ENCODE measurements at places on chromosomes 12 and 14.
A peak's percentile ranks its signal among the peaks of the same experiment; 100 is the strongest.

DNA sequence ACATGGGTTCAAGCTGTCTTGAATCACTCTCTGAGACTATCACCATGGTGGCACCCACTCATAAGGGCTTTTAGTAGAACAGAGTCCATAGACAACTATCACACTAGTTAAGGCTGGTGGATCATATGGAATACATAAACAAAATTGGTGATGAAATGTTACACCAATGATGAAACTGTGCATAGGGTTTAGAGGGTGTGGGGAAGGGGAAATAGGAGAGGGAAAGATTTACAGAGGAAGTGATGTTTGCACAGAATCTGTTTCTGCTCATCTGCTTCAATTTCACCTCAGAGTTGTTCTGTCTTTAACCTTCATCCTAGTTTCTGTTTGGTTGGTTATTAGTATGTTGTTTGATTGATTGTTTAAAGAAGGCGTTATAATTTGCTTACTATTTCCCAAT is 2.4 kb upstream of the RXYLT1 start:
- no peak for DNase-seq

DNA sequence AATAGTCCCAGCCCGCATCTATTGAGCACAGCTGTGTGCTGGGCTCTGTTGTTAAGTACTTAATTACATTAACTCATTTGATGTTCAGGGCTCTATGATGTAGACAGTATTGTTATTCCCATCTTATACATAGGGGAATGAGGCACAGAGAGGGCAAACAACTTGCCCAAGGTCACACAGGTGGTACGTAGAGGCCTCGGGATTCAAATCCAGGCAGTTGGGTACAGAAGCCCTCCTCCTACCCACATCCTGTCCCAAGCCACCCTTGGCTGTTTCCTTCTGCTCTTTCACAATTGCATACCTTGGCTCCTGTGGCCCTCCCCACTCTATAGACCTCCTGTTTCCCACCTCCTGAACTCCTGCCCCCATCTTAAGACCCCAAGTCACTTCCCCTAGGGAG is 10.0 kb upstream of the GPR68 start:
- no peak for DNase-seq

DNA sequence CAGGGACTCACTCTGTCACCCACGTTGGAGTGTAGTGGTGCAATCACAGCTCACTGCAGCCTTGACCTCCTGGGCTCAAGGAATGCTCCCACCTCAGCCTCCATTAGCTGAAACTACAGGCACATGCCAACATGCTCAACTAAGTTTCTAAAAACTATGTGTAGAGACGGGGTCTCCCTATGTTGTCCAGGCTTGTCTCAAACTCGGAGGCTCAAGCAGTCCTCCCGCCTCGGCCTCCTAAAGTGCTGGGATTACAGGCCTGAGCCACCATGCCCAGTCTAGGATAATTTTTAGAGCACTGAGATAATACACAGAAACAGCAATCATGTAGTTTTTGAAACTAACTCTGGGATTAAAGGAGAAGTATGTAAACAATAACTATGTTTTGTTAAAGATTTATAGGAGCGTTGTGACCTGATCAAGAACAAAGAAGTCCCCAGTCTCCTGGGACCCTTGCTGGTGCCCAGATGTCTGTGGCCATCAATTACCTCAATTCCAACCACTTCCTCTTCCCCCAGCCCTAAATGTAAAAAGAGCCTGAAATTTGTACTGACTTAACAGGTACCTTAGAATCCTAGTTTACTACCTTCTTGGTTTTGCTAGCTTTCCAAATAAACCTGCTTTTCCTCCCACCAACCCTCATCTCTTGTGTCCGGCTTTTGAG is 28.9 kb upstream of the EGLN3 start:
- no peak for DNase-seq

- peak; percentile 54 for DNase-seq
Measured at GRCh38 chr14:104545942-104546501, 33.5 kb upstream of the C14orf180 start.

DNA sequence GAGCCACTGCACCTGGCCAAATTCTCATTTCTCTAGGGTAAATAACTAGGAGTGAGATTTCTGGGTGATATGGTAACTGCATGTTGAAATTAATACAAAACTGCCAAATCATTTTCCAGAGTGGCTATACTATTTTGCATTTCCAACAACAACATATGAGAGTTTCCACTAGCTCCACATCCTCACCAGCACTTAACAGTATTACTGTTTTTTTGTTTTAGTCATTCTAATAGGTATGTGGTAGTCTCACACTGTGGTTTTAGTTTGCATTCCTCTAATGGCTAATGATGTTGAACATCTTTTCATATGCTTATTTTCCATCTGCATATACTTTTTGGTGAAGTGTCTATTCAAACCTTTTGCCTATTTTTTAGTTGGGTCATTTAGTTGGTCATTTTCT is 5.8 kb upstream of the ZFP36L1 start:
- DNase-seq, result no peak

Data from left hindlimb (tissue), 1 donor.